ENCODE measurements at places on chromosomes 11 and 22.

- no peak for DNase-seq
These were observed 53.1 kb downstream of the THAP12 start for GRCh38 chr11:76327756-76328388.

GRCh38 chr11:120652705-120653335, 141.3 kb downstream of the GRIK4 start:
- DNase-seq = no peak

GRCh38 chr11:67420147-67420645, 4.7 kb downstream of the CARNS1 start:
- no peak for DNase-seq

DNA sequence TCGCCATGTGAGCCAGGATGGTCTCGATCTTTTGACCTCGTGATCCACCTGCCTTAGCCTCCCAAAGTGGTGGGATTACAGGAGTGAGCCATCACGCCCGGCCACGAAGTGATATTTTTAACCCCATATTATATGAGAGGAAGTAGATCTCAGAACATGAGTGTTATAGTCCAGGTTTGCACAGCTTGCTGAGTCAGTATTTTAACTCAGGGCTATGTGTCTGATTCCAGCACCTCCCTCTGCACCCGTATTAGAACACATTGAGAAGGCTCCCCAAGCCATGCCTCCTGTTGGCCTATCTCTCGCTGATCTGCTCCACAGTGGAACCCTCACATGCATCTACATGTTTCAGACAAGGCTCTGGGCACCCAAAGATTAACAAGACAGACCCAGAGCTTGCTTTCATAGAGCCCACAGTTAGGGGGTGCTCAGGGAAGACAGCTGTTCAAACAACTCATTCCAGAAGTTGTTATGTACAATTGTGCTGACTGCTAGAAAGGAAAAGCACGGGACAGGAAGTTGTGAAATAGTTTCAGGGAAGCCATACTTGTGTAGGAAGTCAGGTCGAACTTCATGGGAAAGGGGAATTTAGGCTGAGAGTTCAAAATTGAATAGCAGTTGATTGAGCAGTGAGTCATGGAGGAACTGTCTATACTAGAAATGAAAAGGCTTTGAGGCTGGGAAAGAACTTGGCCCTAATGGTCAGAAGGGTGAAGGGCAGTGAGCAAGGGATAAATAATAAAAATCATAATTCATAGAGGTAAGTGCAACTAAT, 49.3 kb upstream of the CLPB start:
- DNase-seq = no peak

DNA sequence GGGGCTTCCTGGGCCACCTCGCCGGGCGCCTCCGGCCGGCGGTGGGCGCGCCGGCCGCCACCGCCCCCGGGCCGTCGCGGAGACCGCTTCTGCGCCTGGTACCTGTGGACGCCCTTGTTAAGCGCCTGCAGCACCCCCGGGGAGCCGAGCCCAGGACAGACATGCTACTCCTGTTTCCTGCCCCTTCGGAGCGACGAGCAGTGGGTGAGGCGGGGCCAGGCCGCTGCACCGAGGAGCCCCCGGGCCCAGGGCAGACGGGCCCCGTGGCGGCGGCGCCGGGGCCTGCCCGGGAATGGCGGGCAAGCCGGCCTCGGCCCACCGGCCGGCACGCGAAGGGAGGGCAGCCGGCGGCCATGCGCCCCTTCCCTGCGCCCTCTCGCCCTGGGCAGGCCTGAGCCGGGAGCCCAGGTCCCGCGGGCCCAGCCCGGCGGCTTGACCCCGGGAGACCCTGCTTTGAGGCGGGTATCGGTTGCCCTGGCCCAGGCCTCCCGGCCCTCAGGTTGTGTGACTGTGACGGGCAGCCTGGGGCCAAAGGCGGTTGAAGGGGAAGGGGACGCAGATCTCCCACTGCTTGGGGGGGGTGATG, 789 bp upstream of the KDM2A start:
- peak; percentile 78 for DNase-seq

DNA sequence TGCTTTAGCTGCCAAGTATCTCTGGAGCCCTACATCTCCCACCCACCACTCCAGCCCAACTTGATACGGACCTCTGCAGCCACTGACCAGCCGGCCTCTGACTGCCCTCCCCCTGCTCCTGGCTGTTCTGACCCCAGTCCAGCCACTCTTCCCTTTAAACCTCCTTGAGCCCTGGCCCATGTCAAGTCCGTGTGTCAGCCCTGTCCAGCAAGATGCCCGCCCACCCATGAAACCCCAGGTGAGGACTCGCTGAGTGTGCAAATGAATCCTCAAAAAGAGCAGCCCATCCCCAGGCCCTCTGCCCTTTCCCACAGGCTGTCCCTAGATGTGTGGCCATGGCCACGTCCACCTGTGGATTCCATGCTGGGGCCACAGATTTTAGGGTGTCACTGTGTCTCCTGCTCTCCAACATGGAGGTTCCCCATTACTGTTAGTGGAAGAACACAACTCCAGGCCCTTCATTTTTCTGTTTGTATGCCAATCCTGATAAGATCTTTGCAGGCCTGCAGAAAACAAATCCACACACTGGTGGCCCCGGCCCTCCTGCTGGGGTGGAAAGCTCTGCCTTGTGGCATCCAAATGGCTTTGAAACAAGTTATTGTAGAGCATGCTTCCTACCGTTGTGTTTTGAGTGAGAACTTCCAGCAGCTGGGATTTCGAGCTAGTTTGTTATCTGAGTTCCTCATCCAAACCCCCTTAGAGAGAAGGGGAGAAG, 22.7 kb upstream of the ADORA2A start:
- no peak for DNase-seq

DNA sequence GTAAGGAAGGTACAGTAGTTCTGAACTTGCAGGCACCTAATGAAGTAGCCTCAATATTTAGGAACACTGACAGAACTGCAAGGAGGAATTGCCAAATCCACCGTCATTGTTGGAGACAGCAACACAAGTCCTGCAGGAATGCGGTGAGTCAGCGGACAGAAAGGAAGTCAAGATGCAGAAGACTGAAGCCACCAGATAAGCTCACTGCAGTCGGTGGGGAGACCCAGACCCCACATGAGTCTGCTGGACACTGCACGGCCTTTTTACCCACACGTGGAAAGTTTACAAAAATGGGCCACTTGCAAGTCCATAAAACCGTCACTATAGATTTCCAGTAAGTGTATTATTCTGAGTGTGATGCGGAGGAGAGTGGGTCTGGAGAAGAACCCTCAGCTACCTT, 1471.6 kb downstream of the TBC1D22A start:
- DNase-seq = no peak

DNA sequence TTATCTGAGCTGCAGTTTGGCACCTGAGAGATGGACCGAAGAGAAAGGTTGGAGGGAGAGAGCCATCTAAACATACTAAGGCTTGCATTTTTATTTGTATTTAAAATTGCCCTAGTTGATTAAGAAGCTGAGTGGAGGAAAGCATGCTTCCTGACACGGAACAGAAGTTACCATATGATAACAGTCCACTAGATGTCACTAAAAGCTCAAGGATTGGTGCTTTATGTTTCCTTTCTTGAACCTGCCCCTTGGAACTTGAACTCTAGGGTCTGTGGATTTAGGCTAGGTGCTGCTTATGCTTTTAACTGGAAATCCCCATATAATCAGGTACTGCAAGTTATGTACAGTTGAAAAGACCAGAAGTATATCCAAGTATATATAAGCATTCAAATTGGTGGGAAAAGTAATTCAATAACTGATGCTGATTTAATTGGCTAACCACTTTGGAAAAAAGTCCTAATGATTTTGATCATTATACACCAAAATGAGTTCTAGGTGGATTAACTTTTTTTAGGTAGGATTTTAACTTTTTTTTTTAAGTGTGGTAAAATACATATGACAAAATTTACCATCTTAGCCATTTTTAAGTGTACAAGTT, 9.5 kb downstream of the RBMXL2 start:
- DNase-seq = peak; percentile 66

- DNase-seq = no peak
These were observed 879.7 kb downstream of the JRKL start for GRCh38 chr11:97269527-97269926.

GRCh38 chr11:2687782-2688191, 12.0 kb downstream of the KCNQ1OT1 start:
- no peak for DNase-seq

GRCh38 chr11:72741429-72741833, 10.8 kb downstream of the ARAP1 start:
- DNase-seq = no peak

DNA sequence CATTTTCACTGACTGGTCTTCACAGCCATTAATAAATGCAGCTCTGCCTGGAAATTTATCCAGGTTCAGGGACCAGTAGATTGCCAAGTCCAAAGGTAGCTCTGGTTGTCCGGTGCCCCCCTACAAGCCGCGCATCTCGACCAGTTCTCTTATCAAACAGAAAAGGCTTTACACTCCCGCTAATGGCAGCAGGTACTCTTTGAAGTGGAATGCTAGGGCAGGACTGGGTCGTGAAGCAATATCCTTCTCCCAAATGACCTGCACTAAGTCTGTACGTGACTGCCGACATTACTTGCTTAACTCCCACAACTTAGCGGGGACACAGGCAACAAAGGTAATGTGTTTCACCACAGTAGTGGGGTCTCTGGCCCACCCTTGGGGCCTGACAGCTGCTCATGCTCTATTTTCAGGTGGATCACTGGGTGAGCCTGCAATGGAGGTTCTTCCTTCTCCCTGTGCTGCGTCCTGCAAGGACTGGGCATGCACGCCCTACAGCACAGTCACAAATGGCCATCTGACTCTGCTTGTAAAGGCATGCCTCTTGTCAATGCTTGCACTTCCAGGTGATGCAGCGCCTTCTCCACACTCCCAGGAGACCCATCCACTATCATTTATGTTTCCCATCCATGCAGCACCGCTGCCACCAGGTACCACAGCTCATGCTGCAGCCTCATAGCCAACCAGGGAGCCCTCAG, 96.1 kb upstream of the CTSC start:
- DNase-seq = no peak

DNA sequence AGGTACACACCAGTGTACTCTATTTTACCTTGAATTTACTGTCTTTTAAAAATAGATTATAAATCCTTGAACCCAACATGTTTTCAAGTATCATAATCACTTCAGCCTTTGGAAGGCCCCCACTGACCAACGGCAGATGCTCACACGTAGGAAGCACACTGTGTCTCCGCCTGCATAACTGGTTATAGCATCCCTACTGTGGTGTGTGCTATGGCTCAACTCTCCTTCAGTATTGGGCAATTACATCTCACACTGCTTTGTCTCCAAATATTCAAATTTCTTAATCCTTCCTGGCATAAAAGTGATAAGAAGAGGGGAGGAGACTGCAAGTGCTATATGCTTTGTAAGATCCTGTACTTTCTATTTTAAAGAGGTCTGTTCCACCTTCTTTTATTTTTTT, 165.7 kb downstream of the CADM1 start:
- DNase-seq = no peak

GRCh38 chr11:59285716-59286260, 72.9 kb upstream of the OR5AN1 start:
- no peak for DNase-seq

- no peak for DNase-seq
These were observed 32.2 kb upstream of the HMOX1 start for GRCh38 chr22:35348703-35349102.

DNA sequence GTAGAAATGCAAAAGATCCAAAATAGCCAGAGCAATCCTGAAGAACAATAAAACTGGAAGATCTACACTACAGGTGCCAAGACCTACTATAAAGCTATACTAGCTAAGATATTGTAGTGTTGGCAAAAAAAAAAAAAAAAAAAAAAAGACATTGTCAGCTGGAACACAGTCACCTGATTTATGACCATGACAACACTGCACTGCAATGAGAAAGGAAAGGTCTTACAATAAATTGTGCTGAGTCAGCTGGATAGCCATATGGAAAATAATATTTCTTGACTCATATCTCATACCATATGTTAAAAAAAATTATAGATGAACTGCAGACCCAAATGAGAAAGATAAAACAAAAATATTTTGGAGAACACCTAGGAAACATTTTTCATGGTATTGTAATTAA, 3.1 kb upstream of the PANX3 start:
- DNase-seq = no peak

DNA sequence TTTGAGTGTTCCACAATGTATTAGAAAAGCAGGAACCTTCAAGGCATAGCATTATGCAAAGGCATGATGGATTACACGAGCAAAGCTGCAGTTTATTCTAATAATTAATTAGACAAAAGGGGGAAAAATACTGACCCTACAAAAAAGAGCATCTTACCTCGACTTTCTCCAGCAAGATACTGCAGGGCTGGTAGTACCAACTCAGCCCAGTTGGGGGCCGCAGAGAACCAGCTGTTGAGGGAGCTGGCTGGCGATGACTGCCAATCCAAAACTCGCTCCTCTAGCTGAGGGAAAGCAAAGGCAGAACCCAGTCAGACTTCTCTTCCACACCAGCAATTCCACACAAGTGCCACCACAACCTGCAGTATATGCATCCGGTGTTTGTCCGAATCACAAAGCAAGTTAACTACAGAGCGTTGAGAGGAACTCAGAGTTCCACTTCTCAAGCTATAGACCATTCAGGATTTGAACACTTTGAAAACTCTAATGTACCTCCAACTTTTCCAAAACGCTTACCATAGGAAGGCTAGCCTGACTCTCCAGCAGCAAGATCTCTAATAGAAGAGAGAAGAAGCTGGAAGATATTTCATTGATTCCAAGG, 13.7 kb downstream of the NFRKB start:
- DNase-seq = peak; percentile 8

DNA sequence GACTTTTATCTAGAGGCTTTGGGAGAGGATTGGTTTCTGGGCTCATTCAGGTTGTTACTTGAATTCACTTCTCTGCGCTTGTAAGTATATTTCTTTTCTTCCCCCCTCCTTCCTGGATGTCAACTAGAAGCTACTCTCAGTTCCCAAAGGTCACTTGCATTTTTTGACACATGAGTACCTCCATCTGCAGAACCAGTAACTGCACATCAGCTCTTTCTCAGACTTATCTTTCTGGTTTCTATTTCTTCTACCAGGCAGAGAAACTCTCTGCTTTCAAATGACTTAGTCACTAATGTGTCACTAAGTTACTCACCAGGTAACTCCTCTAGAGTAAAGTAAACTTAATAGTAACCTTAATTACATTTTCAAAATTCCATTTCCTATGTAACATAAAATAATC, 773.0 kb upstream of the LUZP2 start:
- DNase-seq = no peak

DNA sequence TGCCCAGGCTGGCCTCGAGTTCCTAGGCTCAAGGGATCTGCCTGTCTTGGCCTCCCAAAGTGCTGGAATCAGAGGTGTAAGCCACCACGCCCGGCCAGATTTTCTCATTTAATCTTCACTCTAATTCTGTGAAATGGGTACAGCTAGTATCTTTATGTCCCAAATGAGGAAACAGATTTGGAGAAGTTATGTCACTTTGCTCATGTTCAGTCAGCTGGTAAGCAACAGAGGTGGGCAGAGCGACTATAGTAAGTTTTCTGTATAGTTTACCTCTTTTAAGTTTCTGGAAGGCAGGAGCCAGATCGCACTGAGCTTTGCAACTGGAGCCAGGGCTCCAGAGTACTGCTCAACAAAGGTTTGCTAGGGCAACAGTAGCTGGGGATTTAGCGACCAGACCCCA, 33.2 kb downstream of the RCOR2 start:
- no peak for DNase-seq

DNA sequence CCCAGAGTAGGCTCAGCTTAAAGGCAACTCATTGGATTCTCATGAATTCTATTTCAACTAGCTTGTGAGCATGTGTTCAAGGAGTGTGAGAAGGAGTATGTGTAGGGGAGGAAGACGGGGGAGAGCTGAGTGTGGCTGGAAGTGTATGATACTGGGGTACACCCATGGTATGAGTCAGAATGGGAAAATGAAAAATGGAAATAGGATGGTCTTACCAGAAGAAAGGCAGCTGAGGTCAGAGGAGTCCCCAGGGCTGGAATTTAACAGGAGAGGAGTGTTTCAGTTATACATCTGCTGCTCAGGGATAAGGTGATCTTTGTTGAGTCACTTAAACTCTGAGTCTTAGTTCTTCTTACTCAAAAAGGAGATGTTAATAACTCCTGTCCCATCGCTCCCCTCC, 6.7 kb upstream of the ADAMTS15 start:
- DNase-seq = no peak

All from retina (tissue), 1 donor.